ENCODE measurements at places on chromosomes 1 and 21. TPM values are rescaled to one million over a fixed set of nuclear protein-coding genes. Genes with fewer than 3 reads are reported as not detected.

CFHR4 gene
- not detected for polyA plus RNA-seq

SPATC1L gene
- polyA plus RNA-seq, result 4.5 TPM

LORICRIN gene
- polyA plus RNA-seq, result not detected

TAS1R1 gene
- 4.6 TPM for polyA plus RNA-seq

ALX3 gene
- not detected for polyA plus RNA-seq

OR2T34 gene
- polyA plus RNA-seq, result not detected

ESPN gene
- 1.4 TPM for polyA plus RNA-seq

ABL2 gene
- 9.5 TPM for polyA plus RNA-seq

IGSF5 gene
- 2.9 TPM for polyA plus RNA-seq

DISC1 gene
- 7.3 TPM for polyA plus RNA-seq

DYNLT5 gene
- polyA plus RNA-seq, result 4.2 TPM

MFAP2 gene
- polyA plus RNA-seq, result 134 TPM

CFAP74 gene
- polyA plus RNA-seq, result not detected

TTC39A gene
- polyA plus RNA-seq, result 7.7 TPM

MGST3 gene
- polyA plus RNA-seq, result 208 TPM

PLA2G2C gene
- polyA plus RNA-seq, result not detected

MPZ gene
- polyA plus RNA-seq, result 16.3 TPM
